ENCODE measurements at places on chromosomes 2 and 18.

- no peak for DNase-seq
Measured at GRCh38 chr2:18750672-18751554, 161.5 kb upstream of the NT5C1B start.

GRCh38 chr2:29071032-29071975 is 3.0 kb downstream of the PCARE start:
- no peak for DNase-seq

DNA sequence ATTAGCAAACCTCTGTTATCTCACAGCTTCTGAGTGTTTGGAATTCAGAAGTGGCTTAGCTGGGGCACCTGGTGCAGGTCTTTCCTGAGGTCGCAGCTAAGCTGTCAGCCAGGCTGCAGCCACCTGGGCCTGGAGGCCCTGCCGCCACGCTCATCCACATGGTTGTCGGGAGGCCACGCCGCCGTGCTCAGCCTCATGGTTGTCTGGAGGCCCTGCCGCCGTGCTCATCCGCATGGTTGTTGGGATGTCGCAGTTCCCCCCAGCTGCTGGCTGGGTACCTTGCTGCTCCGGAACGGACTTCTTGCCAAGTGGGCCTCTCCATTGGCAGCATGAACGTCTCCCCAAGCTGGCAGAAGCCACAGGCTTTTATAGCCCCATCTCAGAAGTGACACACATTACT is 24.3 kb upstream of the MPPE1 start:
- DNase-seq = no peak

GRCh38 chr18:2914185-2914880 is 67.5 kb downstream of the EMILIN2 start:
- DNase-seq = no peak

GRCh38 chr2:124542932-124543640 is 518.0 kb downstream of the CNTNAP5 start:
- DNase-seq = no peak

Data from SIG-M5 (cell line).